Right ventricle myocardium superior (tissue), 1 donor: ENCODE measurements at places on chromosomes 12 and 14.
A peak's percentile ranks its signal among the peaks of the same experiment; 100 is the strongest.

DNA sequence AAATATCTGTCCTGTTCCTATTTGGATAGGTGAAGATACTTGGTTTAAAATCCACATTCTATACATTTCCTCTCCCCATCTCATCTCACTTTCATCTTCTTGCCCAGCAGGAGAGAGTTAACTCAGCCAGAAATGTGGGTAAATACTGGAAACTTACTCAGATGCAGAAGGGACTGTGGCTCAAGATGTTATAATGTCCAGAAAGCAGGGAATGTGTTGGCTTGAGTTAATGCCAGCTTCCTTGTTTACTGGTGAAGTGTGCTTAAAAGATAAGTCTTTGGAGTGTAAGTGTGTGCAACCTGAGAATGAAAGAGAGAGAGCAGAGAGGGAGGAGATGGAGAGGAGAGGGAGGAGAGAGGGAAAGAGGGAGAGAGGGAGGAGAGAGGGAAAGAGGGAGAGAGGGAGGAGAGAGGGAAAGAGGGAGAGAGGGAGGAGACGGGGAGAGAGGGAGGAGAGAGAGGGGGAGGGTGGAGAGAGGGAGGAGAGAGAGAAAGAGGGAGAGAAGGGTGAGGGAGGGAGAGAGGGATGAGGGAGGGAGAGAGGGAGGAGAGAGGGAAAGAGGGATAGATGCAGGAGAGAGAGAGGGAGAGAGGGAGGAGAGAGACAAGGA is 22.0 kb upstream of the SNRPF start:
- no peak for DNase-seq

GRCh38 chr14:89588016-89588415 is 171.0 kb upstream of the FOXN3 start:
- no peak for DNase-seq

GRCh38 chr12:54489857-54490256 is 7.7 kb upstream of the NCKAP1L start:
- DNase-seq, result no peak

GRCh38 chr12:47722941-47723631 is 2.2 kb downstream of the ENDOU start:
- DNase-seq, result no peak

DNA sequence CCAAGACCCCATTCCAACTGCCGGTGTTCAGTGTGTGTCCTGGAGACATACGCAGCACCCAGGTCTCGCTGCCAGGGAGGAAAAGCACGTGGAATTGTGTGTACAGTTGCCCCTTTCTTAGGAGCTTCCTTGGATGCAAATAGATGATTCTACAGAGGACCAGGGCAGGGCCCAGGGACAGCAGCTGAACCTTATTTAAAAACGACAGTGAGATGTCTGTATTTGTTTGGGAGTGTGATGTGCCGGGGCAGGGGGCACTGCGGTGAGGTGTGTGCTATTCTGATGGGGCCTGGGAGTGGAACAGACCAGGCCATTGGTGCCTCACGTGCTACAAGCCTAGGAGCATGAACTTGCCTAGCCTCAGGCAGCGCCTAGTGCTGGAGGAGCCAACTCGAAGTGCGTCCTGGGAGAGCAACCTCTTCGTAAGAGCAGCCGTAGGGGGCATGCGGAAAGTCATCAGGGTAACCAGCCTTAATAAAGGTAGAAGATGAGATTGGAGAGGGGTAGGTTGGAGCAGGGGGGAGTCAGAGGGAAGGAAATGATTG is 98.3 kb upstream of the ESRRB start:
- no peak for DNase-seq

DNA sequence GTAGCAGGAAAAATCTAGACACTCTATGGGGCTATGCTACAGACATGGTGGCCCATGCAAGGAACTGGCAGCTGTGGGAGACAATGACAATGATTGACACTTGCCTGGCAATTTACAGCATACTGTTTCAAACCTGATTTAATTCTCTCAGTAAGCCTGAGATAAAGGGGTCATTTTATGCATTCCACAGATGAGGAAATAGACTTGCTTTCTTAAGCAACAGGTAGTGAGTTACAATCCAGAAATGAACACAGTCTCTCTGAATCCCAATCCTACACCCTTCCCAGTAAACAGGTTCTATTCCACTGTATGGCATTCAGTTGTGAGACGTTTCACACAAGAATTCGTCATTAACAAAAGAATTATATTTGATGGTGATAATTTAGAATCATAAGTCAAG is 15.5 kb upstream of the PCNX1 start:
- DNase-seq, result no peak

DNA sequence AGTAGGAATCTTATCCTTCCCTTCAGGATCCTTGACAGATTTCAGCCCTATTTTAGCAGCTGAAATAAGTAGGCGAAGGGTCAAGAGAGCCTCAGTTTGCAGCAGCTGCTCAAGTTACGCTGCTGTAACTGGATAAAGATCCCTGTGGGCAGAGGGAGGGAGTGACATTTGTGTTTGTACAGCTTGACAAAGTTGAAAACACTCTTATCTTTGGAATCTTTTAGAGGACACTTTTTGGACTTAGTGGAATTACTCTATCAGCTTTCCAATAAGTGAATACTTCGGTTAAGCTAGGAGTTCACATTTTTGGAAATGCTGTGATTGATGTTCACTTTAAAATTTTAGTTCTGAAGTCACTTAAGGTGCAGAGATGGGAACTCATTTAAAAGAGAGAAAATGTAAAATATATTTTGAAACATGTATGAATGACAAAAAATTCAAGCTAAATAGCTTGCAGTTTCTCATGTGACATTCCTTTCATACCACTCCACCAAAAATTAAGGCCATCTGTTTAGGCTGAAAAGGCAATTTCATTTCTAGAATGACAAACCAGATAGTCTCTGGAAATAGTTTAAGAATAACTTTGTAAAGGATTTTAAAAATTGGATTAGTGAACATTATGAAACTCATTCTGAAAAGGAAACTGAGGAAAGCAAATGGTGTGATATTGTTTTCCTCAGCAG is 55.2 kb downstream of the SLC38A4 start:
- DNase-seq, result no peak

GRCh38 chr14:74492776-74493342 is at the start of gene NPC2:
TSS of gene NPC2 (minus strand) at chr14:74493305. CDS start at chr14:74493274, 31 bp downstream.
- no peak for DNase-seq

DNA sequence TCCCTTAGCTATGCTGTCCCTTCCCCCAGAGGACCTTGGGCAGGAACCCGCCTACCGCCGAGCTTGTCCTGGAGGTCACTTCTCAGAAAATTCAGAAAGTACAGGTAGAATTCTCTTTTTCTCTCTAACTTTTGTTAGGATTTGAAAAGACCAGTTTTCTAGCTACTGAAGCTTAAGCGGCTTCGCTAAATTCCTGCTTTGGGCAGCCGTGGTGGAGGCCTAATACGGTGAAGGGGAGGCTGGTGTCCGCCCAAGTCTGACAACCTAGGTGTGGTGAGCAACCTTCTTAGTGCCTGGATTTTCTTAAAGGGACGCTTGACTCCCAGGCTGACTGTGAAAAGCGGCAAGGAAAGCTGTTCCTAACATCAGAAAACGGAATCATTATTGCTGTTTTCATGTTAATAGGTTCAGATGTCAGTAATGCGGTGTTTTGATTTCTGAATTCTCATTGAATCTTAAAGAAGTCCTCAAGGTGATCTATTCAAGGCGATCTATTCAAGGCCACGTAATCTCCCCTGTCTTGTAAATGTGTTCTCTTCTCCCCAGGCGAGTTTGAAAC is 835 bp downstream of the FGD4 start:
- no peak for DNase-seq

DNA sequence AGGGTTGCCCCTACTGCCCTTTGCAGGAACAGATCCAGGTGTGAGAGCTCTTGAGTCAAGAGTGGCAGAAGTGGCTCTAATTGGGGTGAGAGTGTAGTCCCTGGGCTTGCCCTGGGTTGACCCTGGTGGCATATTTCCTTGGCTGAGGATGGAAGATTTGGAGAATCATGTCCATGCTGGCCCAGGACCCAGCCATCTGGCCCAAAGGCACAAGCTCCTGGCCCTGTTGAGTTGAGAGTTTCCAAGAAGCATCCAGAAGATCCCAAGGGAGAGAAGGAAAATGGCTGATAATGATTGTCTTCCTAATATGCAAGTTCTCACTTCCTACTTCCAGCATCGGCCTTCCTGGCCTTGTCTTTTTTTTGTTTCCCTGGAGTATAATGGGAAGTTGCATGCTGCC is 55.5 kb upstream of the SRSF5 start:
- DNase-seq, result peak; percentile 70

DNA sequence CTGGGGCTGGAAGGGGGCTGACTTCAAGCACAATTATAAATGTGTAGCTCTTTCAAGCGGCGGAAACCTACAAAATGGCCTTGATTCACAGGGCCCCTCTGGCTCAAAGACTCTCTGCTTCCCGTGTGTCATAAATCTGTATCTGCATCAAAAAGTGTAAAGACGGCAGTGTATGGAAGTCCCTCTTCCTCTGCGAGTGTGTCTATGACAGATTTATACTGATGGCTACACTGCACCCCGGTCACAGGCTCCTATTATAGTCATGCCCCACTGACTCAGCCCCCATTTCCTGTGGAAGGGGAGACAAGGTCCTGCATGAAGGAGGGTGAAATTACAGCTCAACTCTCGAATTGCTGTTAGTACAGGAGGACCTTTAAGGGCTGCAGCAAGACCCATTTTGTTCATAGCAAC is 68.6 kb downstream of the HMGA2 start:
- no peak for DNase-seq

GRCh38 chr12:66903782-66904396 is 225.0 kb upstream of the GRIP1 start:
- no peak for DNase-seq

- no peak for DNase-seq
Measured at GRCh38 chr14:82778008-82778590, 1244.4 kb upstream of the SEL1L start.

GRCh38 chr14:28745176-28745575 is 21.4 kb upstream of the FOXG1 start:
- no peak for DNase-seq

- no peak for DNase-seq
Measured at GRCh38 chr14:57818511-57818910, 47.4 kb downstream of the SLC35F4 start.

- peak; percentile 50 for DNase-seq
Measured at GRCh38 chr14:64337888-64338615, 43.9 kb upstream of the ESR2 start.

DNA sequence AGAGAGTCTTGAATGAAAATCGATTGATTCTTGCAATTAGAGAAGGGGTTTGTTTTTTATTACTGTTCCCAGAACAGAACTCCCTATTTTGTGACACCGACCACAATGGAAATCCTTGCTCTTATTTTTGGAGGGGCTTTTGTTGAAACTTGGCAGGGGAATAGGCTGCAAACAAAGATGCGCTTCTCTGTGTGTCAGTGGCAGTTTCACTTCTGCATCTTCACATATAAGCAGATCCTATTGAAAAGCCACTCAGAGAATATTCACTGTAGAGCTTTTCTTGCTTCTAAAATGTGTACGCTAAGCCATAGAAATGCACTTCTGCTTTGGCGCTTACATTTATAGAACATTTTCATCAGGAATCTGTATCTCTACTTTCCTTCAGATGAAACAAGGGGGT is 1822.4 kb upstream of the SEL1L start:
- no peak for DNase-seq

GRCh38 chr14:75401361-75401760 is 26.5 kb upstream of the JDP2 start:
- DNase-seq, result peak; percentile 63

DNA sequence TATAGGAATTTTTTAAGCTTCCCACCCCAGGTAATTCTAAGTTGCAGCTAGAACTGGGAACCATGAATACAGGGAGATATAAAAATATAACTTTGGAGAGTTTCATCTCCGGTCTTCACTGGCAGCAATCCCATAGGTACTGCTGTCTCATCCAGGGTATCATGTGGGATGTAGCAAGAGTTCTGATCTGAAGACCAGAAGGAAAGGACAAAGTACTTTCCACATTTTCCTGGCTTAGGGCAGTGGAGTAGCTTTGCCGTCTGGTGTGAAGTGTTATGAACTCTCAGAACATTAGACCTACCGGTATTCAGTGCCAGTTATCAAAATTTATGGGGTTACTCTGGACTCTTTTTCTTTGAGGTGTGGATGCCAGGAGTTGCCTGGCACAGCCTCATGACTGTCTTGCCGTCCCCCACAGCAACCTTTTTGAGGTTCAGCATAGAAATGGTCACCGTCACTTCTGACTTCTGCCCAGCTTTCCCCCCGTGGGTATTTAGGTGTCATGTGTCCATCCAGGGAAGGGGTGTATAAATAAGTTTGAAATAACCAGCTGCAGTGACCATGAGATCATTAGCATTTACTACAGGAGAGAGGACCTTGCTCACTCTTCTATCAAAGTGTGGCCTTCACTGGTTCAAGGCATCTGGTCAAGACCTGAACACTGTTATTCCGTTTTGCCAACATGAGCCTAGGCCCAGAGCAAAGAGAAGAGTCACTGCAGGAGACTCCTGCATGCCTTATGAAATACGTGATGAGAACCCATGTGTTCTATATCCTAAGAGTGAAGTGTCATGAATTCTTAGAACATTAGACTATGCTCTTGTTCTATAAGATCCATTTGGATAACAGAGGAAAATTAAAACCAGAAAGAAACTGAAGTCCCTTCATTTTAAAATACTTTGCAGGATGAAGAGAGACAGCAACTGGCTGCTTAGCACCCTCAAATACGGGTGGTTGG is 22.2 kb downstream of the TMEM233 start:
- DNase-seq, result no peak

- no peak for DNase-seq
Measured at GRCh38 chr12:46843811-46844210, 18.0 kb upstream of the SLC38A4 start.

DNA sequence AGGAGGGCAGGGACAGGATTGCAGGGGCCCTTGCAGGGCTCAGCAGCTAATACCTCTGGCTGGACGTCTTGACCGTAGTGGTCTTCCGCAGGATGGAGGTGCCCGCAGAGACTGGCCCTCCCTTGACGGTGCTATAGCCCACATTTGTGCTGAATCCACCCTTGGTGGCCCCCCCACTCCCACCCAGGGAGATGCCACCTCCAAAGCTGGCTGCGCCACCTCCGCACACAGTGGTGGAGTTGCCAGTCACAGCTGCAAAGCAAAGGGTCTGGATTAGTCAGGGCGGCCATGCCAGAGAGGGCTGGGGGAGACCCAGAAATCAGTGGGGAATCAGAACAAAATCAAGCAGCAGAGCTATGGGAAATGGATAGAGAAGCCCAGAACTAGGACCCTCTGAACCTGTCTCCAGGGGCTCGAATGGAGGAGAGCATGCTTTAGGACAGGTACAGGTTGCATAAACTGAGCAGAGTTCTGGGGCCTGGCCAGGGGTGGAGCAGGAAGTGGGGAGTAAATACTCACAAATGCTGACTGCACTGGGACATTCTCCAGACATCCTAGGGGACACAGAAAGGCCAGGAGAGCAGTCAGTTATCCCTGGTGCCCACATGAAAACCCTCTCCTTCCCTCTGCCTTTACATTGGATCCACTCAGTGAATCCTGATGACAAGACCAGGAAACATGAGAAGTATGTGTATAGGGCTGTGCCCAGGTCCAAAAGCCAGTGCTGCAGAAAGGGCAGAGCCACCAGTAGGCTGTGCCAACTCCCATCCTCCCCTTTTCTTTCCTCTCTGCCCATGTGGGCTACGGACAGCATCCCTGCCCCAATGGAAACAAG is 8.1 kb upstream of the KRT4 start:
- no peak for DNase-seq

GRCh38 chr12:48779869-48780268 is 9.0 kb downstream of the ADCY6 start:
- peak; percentile 67 for DNase-seq

- DNase-seq, result no peak
Measured at GRCh38 chr14:23095196-23096108, at the start of gene C14orf119. TSS of gene C14orf119 (plus strand) at chr14:23095505. CDS start at chr14:23097659, 2,154 bp downstream.

GRCh38 chr12:103642240-103642864 is 55.3 kb downstream of the STAB2 start:
- DNase-seq, result no peak
